Stimulated activated CD8-positive, alpha-beta memory T cell treated with anti-CD3 and anti-CD28 coated beads, Interleukin-7, amount 100 ng/mL, for 4 hours (primary cell): ENCODE measurements at places on chromosomes 16 and 17.

- no peak for DNase-seq
Observed at GRCh38 chr17:45998987-45999899, at the start of gene STH. TSS of gene STH (plus strand) at chr17:45999250. CDS start at chr17:45999280, 30 bp downstream.

GRCh38 chr16:9801651-9802050 lies 380.6 kb downstream of the GRIN2A start:
- no peak for DNase-seq

DNA sequence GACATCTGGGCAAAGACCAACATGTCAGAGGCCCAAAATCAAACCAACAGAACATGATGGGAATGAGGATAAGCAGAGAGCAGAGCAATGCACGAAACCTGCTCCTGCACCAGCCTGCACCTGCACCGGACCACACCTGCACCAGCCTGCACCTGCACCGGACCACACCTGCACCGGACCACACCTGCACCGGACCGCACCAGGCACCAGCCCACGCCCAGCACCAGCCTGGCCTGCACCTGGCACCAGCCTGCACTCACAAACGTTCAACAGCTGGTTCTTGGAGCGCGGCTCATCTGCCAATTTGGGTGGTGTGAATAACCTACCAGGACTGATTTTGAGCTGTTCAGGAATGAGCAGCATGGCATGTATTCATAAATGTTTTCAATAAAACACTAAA lies 18.2 kb downstream of the CEP131 start:
- DNase-seq = no peak

GRCh38 chr16:30567991-30568638 lies 3.4 kb downstream of the ZNF688 start:
- no peak for DNase-seq

DNA sequence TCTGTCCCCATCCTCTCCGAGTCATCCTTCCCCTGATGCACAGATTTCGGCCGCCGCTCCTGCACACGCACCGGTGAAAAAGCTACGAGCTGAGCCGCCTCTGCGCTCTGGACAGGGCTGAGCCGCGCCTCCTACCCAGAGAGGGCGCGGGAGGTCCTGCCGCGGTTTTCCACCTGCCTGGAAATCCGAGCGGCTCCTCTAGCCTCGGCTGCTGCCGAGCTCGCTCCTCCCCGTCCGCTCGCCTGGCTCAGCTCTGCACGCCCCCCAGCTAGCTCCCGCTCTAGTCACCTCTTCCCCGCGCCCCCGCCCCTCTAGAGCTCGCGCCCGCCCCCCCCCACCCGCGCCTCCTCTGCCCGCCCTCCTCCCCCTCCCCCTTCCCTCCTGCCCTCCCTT lies 198 bp upstream of the SHISA9 start:
- DNase-seq = no peak

DNA sequence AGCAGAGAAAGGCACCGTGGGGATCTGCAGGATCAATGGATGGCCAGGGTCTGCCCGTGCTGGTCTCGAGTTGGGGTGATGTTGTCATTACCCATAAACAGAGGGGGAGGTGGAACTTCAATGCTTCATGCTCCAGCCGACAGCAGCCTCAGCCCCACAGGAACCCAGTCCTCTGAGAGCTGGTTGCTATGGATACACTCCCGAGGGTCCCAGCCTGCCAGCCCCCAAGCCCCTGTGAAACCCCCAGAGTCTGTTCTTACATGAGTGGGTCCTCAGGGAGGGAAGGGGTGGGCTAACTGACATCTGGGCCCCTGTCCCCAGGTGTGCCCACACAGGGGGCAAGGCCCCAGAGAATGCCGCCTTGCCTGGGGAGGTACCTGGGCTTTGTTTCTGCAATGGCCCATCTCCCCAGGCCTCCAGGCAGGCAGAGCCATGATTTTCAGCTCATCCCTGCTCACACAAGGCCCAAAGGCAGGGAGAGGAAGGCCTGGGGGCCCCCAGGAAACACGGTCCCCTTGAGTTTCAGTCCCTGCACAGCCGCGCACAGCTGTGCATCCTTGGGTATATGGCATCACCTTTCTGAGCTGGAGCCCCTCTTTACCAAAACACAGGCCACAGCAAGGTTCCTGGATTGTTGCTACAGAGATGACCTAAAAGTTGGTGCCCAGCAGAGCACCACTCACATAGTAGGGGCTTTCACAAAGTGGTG lies 223.7 kb downstream of the ZNF423 start:
- DNase-seq = no peak
